ENCODE measurements at places on chromosomes 12 and 14.

DNA sequence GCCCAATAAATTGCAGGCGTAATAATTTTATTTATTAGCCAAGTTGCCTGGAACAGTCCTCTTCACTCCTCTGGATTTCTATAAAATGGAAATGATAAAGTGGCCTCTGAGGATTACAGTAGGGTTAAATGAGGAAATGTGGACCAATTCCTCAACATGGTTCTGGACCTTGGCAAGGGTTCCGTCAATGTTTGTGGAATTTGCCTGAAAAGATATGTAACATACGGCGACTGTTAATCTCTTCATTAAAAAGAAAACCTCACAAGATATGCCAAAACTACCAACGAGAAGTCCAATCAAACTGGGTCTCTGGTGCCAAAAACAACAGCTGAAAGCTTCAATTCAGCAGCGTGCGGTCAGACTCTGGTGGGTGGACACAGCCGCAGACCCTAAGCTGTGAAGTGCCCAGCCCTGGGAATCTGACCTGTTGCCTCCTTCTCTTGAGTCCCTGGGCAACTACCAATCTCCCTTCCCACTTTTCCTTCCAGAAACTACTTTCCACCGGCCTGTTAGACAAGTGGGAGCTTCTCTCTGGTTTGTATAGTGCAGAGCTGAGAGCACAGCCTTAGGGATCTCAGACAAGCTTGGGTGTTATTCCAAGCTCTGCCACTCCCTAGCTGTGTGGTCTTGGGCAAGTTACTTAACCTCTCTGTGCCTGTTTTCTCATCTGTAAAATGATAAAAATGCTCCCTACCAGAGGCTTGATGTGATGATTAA is 190.5 kb upstream of the GSC start:
- no peak for DNase-seq

GRCh38 chr14:96205978-96206360 is 1.3 kb downstream of the BDKRB2 start:
- no peak for DNase-seq

DNA sequence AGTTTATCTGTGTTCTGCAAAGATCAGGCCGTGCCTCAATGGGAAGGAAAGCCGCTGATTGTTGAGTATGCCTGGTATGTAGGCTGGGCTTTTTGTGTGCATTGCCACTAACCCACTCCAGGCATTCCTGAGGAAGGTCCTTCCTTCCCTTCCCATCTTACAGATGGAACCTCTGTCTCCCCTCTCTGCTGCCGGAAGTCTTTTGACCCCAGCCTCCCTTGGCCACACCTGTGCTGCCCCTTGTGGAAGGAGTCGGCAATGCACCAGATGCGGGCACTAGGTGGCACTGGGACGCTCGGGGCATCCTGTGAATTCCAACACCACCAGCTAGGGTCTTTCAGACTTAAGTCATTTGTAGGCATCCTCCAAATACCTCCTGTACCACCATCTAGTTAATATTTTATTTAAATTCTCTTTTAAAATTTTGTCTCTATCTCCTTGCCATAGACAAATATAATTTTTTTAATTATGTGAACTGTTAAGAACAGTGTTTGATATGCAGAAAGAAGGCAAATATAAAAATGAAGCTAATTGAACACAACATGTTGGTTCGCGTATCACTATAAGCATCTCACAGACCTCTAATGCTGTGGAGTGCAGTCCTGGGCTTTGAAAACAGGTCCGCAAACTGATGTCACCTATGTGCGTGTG is 99.6 kb downstream of the RIN3 start:
- peak; percentile 31 for DNase-seq

GRCh38 chr14:68941820-68942219 is 37.3 kb downstream of the ACTN1 start:
- DNase-seq: no peak

- DNase-seq: no peak
Observed at GRCh38 chr12:23169696-23170013, 544.7 kb downstream of the ETNK1 start.
